ENCODE measurements at places on chromosomes 3 and 15.

DNA sequence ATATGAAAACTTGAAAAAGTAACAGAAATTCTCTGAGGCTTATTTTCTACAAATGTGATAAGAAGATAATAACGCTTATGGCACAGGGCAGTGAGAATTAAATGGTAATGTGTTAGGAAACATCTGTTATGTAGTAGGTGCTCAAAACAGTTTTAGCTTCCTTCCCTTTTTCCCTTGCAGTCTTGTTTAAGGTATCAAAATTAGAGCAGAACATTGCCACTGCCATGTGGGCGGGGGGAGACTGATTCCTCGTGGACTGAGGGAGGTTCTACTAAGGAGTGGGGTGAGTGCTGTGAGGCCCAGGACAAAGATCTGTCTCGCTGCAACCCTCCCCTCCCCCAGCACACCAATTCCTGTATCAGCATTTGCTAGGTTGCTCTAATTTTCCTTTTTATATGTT, 702.4 kb downstream of the TUSC7 start:
- peak; percentile 34 for DNase-seq

- DNase-seq: no peak
Observed at GRCh38 chr15:92361321-92362000, 32.2 kb upstream of the ST8SIA2 start.

DNA sequence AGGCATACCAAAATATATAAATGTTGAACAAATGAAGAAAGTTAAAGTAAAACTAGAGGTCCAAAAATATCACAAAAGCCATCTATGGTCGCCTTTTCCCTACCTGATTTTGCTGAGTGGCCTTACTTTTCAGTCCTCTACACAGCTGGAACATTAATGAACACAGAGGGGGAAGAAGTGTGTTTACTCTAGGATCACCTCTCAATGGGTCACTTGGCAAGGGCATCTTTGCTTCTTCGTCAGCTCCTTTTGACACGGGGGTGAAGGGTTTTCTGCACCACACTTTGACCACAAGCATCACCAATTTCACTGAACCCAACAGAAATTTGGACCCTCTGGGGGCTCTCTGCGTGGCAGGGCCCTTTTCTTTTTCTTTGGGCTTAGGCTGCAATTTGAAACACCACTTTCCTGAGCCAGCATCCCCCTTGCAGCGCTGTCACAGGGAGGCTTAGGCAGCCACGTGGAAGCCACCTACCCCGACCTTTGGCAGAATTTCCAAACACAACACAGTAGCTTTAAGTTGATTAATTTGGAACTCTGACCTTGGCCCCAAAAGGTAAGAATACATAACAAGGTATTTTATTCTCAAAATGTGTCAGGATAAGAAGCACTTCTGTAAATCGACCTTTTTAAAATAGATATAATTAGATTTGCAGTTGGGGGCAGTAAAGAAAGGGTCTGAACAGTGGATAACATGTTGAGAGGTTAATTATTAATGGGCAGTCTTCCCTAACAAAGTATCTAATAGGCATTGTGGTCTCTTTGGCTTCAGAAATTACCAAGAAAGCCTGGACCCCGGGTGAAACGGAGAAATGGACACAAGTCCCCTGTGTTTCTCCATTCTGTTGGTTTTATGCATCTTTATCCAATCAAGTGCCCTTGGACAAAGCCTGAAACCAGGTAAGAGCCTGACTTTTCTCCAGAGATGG, at the start of gene LIPC:
TSS of gene LIPC (plus strand) at position 771 of the 929 bp plus-strand sequence. CDS start at position 813, 42 bp downstream.
- DNase-seq: no peak

GRCh38 chr3:14454639-14455310, 52.4 kb downstream of the SLC6A6 start:
- DNase-seq: no peak

DNA sequence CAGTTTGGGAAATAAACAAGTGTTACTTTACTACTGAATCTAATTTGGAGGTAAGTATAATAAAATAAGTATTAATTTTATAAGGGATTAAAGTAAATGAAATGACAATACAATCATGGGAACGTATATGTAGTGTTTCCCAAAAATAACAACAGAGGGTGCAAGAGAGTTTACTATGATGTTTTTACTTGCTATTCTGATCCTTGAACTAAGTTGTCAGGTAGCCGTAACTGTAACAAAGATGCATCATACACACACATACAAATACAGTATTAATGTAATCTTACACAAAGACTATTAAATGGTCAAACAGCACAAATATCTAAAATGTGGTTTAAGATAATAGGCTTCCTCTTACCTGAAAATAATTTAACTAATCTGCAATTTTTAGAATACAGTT, 311.4 kb downstream of the TBC1D5 start:
- DNase-seq: no peak

DNA sequence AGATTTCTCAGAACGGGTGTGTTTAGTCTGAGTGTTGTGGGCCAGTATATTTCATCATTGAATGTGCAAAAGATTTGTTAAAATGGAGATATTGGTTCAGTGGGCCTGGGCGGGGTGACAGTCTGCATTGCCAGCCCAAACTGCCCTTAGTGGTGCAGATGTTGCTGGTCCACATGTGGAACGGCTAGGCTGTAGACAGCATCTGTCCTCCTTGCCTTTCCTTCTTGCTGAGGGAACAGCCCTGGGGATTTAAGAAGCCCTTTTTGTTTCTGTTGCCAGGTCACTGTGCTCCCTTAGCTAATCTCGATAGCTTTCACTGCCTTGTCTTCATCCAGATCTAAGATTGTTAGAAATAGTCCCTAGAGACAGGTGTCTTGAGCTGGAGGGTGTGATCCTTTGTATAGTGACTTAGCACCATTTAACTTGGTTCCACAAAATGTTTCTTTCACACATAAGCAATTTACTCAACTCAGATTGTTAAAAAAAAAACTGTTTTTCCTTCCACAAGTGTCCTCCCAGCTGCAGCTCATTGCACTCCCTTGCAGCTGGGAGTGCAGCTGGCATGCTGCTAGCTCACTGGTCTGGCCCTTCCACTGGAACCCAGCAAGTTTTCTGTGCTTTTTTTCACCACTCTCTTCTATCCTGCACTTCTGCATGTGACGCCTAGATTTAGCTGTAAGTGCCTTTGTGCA, 37.5 kb downstream of the GAP43 start:
- no peak for DNase-seq

Data from suppressor macrophage (primary cell).